EL (cell line): ENCODE measurements at places on chromosomes 3 and 15.

DNA sequence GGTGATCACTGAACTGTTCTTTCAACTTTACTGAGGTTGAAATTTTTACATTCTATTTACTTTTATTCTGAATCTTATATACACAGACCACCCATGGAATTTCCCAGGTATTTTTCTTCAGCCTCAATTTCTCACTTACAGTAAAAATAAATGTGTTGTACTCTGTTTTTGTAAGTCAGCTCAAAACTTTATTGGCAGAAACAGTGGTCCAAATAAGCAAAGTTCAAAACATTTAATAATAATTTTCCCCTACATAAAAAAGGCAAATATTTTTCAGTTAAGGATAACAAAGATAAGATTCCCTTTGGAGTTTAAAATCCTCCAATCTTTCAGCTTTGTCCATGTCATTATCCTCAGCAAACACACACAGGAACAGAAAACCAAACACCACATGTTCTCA is 738.0 kb downstream of the FHIT start:
- no peak for DNase-seq

- DNase-seq = no peak
Observed at GRCh38 chr3:36796161-36796560, 31.8 kb upstream of the DCLK3 start.

DNA sequence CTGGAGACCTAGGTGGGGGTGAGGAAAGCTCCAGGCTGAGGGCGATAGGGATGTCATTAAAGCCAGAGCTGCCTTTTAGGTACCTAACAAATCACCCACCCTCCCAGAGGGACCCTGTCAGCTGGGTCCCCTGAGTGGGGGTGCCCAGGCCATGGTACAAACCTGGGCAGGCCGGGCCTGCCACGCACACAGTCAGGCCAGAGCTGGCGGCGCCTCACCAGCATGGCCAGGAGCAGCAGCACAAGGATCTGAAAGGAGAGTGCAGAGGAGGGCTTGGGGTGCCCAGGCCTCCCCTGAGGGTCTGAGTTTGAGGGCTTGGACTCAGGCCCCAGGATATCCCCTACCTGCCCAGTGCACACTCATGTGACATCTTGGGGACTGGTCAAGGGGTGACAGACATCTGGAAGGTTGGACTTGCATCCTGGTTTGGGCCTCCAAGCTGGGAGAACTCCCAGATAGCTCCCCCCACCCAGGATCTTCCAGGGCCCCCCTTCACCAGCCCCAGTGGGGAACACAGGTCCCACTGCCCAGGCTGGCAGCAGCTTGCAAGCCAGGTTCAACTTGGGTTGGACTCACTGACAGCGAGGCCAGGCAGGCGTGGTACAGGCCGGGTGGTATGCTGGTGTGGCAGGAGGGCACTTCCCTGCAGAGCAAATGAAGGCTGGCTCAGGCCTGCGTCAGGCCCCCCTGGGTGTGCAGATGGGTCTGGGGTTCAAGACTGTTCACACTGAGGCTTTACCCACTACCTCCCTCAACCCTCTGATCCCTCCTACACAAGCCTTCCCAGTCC is 5.2 kb downstream of the STRA6 start:
- DNase-seq = no peak

GRCh38 chr3:184808021-184808420 is 3.9 kb upstream of the VPS8 start:
- no peak for DNase-seq

GRCh38 chr15:30055604-30056003 is 27.2 kb upstream of the GOLGA8J start:
- DNase-seq = no peak

GRCh38 chr3:189975391-189975990 is 145.2 kb downstream of the P3H2 start:
- DNase-seq = no peak

GRCh38 chr15:74146277-74146800 is 16.0 kb downstream of the ISLR2 start:
- no peak for DNase-seq

DNA sequence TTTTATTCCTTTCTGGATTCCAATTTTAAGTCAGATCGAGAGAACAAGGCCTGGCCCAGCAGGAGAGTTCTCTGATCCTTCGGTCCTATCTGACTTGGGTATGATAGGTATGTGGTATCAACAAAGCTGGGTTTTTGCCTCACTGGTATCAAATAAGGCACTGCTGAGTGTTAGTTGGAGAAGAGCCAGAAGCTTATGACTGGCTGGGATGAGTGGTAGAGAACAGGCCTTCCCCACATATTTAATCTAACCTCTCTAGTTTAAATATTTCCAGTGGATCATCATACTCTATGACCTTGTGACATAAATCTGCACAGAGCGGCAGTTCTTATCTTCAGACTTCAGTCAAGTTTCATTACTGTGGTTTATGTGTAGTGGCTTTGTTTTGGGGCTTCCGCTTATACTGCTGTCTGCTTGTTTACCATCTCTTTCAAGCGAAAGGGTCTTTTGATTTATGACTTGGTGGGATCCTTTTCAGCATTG is 164.5 kb downstream of the PTPRG start:
- peak; percentile 63 for DNase-seq

DNA sequence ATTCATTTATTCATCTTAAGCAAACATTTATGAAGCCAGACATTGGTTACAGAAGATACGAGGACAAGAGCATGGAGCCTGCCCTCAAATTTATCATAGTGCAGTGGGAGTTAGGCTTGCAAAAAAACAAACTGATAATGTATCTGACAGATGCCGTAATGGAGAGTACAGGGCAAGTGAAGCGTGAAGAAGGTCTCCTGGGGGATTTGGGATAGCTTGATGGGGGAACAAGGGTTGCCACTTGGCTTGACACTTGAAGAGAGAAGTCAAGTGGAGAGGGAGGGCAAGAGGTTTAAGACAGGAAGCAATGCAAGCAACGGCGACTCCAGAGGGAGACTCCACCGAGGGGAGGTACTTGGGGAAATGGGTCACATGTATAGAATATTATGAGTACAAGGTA is 129.3 kb downstream of the SSR3 start:
- no peak for DNase-seq

GRCh38 chr15:70762469-70763119 is 764 bp downstream of the UACA start:
- DNase-seq = peak; percentile 82

DNA sequence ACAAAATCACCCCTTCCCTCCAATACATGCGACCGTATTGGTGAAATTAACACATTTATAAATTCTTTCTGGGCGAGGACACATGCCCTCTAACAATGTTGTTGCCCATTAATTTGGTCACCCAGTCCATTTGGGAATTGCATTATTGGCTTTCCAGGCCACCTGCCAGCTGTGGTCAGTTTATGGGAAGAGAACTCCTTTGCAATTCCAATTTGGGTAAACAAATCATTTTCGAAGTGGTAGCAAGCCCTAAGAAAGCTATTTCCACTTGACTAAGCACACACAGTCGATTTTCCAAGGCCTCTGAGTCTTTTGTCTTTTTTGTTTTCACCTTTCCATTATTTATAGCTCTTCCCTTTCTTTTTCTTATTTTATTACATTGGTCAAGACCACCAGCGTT is 362.3 kb upstream of the RGMA start:
- DNase-seq = no peak

DNA sequence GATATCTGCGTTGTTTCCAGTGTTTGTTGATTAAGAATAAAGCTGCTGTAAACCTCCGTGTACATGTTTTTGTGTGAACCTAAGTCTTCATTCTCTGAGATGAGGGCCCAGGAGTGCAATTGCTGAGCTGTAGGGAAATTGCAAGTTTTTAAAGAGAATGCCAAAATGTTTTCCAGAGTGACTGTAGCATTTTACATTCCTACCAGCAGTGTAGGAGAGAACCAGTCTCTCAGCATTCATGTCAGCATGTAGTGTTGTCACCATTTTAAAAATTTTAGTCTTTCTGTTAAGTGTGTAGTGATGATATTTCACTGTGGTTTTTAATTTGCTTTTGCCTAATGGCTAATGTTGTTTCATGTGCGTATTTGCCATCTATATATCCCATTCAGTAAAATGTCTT is 3.4 kb upstream of the MGLL start:
- no peak for DNase-seq

GRCh38 chr3:13879946-13880810 is at the start of gene WNT7A:
Gene WNT7A (minus strand): TSS chr3:13880071. CDS start chr3:13879816, 255 bp downstream.
- DNase-seq = peak; percentile 13

DNA sequence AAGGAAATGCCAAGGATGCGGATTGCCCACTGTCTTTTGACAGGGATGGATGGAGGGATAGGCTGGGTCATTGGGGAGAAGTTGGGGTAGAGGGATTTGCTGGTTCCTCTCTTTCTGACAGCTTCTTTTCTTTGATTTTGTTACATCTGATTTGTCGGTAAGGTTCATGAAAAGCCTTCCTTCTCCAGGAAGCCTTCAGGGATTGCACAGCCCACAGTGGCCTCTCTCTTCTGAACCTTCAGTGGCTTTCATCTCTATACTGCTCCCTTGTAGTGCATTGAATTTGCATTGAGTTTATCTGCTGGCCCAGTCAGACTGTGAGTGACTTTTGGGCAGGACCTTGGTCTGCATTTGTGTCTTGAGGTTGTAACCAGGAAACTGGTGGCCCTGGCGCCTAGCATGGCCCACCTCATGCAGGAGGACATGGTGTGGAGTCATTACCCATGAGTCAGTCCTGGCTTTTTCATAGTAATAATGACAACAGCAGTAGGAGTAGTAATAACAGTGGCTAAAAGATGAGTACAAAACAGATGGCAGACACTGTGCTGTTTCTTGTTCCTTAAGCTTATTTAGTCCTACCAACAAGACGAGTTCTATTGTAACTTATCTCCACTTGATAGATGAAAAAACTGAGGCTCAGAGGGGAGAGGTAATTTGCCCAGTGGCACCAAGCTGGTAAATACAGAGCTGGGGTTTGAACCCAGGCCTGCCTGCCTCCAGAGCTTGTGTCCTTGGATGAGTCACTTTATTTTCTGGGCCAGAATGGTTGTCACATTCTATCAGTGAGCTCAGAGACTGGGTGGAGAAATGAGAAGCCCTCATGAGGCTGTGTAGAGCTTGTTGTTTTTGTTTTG is 28.4 kb downstream of the SMAD6 start:
- peak; percentile 60 for DNase-seq

DNA sequence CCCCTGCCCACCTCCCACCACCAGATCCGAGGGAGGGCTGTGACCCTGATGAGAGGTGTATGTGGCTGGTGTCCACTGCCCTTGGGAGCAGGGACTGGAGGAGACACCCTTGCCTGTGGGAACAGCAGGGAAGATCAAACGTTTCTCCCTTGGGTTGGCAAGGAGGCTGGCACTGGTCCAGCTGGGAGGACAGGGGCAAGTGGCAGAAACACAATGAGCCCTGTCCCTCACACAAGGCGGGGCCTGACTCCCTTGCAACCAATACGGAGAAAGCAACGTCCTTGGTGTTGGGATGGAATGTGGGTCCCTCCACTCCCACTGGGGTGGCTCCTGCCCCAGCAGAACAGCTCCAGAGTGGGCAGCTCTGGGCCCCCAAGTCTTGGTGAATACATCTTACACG is 5.2 kb downstream of the HYAL2 start:
- no peak for DNase-seq

DNA sequence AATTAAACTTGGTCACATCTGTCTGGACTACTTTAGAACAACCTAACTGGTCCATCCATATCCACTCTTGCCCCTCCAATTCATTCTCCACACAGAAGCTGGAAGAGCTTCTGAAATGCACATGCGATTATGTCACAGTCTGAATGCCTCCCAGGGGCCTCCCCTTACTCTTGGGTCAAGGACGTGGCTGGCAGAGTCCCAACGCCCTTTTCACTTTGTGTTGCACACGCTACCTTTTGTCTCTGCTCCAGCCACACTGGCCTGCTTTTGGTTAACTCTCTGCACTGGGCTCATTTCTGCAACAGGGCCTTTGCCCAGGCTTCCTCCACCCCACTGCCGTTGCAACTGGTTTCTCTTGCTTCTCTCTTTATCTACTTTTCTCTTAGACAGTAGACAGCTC is 245.2 kb downstream of the IL20RB start:
- no peak for DNase-seq

DNA sequence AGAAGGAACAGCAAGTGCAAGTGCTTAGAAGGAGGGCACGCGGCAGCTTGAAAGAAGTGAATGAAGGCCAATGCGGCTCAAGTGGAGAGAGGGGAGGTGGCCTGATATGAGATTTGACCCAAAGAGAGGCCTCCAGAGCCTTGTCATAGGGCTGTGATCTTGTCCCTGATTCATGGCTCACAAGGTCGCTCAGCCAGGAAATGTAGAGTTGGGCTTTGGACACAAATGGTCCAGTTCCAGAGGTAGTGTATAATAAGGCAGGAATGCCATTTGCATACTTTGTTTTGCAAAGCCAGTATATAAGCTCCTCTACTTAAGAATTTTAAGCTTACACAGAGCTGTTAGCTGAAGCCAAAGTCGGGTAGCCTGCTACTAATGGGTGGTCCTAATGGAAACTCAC is 33.7 kb downstream of the HGD start:
- peak; percentile 22 for DNase-seq

DNA sequence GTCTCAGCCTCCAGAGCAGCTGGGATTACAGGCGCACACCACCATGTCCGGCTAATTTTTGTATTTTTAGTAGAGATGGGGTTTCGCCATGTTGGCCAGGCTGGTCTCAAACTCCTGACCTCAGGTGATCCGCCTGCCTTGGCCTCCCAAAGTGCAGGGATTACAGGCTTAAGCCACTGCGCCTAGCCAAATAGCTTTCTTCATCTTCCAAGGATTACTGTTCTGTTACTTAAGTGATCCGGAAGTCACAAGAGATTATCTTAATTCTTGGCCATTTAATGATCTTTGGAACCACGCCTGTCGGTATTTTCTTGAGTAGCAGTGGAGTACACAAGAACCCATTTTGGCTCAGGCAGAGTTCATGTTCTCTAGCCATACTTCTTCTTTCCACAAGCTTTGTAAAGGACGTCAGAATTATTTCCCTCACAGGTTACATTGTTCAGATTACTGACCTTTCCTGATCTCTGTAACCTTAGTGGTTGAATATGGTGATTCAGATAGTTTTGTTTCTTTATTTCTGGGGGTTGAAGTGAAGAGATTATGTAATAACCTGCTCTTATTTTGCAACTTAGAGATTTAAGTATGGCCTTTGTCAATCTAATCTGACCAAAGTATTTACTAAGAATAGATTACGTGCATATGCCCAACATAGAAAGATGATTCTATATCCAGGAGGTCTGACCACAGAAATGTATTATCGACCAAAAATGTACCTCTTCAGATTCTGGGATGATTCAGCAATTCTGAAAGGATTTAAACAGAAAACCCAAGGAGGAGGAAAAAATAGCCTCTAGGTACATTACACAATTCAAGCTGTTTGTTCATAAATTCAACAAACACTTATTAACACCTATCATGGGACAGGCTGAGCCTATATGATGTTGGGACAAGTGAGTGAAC is 132.2 kb downstream of the GREM1 start:
- DNase-seq = peak; percentile 93

- peak; percentile 80 for DNase-seq
Observed at GRCh38 chr3:49813497-49814174, at the start of gene UBA7. Gene UBA7 (minus strand): TSS chr3:49813953. CDS start chr3:49813787, 166 bp downstream.

GRCh38 chr15:55758580-55758986 is 15.6 kb upstream of the PRTG start:
- DNase-seq = no peak

DNA sequence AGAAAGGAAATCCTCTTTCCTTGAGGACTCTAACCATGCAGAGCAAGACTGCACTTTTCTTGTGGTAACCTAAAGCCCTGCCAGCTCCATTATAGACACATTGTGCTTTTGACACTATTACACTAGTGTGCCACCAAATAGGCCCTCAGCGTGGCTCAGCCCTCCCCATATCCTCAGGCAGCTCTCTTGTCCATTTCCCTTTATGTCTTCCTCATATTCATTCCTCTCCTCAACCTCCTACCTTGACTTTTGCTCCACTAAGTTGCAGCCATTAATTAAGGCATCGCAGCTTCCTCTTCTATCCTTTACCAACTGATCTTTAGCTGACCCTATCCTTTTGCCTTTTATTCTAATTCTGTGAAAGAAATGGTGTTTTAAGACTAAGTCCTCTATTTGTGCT is 3.7 kb downstream of the ATG7 start:
- no peak for DNase-seq
